ENCODE measurements at places on chromosomes 12 and 14. TPM values are rescaled to one million over a fixed set of nuclear protein-coding genes. Genes with fewer than 3 reads are reported as not detected.

GRCh38 chr12:45050751-45051571 lies at the start of gene DBX2:
DBX2 (minus strand) TSS chr12:45051099; CDS start chr12:45050927, 172 bp downstream.
- H3K36me3 ChIP-seq = no peaks in the 10 kb centered on the region
- H3K4me1 ChIP-seq = peaks cover 12% of the 10 kb centered on the region
- peak within 1 kb of the TSS; percentile 43 for H3K4me3 ChIP-seq
- DNase-seq = no peak
- no peak within 1 kb of the TSS for H3K27ac ChIP-seq
- peaks cover 3% of the 10 kb centered on the region for H3K27me3 ChIP-seq

DNA sequence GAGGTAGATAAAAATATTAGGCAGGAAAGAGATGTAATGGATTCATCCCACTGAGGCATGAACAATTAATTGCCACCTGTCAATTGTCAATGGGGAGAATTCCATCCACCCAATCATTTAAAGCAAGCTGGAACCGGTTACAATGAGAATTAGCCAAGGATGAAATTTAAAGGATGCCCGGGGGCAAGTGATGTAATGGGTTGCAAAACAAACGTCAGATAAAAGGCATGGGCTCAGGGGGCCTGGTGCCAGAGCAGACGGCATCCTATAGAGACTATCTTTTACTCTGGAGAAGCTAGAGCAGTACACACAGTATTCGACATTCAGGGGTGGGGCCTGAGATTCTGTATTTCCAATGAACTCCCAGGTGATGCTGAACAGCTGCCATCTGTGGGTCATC lies 80.5 kb upstream of the ZFP36L1 start:
- H3K27me3 ChIP-seq = no peaks in the 10 kb centered on the region
- no peak for DNase-seq
- H3K36me3 ChIP-seq = peaks cover 72% of the 10 kb centered on the region
- no peak overlapping the region for H3K4me3 ChIP-seq
- H3K27ac ChIP-seq = no peak overlapping the region

- no peak overlapping the region for H3K4me3 ChIP-seq
- H3K36me3 ChIP-seq = no peaks in the 10 kb centered on the region
- DNase-seq = no peak
- H3K27ac ChIP-seq = no peak overlapping the region
- no peaks in the 10 kb centered on the region for H3K27me3 ChIP-seq
Measured at GRCh38 chr14:51962711-51963110, 26.6 kb upstream of the RTRAF start.

GRCh38 chr12:107564946-107565345 lies 120.7 kb upstream of the PWP1 start:
- no peak overlapping the region for H3K27ac ChIP-seq
- H3K4me1 ChIP-seq = no peaks in the 10 kb centered on the region
- no peaks in the 10 kb centered on the region for H3K36me3 ChIP-seq
- no peaks in the 10 kb centered on the region for H3K27me3 ChIP-seq

- no peaks in the 10 kb centered on the region for H3K36me3 ChIP-seq
- no peaks in the 10 kb centered on the region for H3K27me3 ChIP-seq
- no peak for DNase-seq
- no peak overlapping the region for H3K4me3 ChIP-seq
- H3K4me1 ChIP-seq = no peaks in the 10 kb centered on the region
Measured at GRCh38 chr12:65540140-65540539, 261.7 kb downstream of the MSRB3 start.

- H3K27ac ChIP-seq = peak overlapping the region; percentile 69
- H3K27me3 ChIP-seq = no peaks in the 10 kb centered on the region
- peaks cover 32% of the 10 kb centered on the region for H3K4me1 ChIP-seq
- no peak for DNase-seq
Measured at GRCh38 chr14:32710731-32711680, 227.7 kb upstream of the NPAS3 start.

DNA sequence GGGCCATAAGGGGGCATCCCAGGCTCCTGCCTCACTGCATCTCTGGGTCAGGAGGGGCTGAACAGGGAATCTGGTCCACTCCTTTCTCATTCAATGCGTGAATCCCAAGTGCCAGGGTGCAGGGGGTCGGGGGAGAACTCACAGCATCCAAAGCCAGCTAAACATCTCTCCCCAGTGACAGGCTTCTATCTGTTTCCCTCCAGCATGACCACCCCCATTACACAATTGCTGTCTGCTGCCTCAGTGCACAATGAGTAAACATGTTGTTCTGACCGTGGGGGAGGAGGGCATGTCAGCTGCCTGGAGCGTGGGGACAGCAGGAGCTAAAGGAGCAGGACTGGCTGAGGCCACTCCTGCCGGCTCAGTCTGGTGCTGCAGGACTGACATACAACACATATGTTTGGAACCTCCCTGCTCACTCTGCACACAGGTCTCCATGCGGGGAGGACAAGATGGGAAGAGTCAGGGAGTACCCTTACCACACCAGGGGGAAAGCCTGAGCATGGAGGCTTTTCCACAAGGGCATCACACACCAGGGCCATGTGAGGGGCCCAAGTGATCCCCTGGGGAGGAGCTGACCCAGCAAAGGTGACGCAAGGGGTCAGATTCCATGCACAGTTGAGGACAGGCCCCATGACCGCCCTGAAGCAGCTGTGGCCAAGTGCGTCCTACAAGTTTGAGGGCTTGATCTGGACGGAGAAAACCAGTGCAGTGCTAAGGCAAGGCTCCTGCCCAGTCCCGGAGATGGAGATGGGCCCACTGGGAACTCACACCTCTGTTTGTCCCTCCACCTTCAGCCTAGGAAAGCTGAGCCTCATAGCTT lies 1.4 kb downstream of the TNS2 start:
- peak overlapping the region; percentile 100 for H3K27ac ChIP-seq
- H3K4me1 ChIP-seq = peaks cover 90% of the 10 kb centered on the region
- peak; percentile 94 for DNase-seq
- H3K36me3 ChIP-seq = peaks cover 18% of the 10 kb centered on the region
- H3K4me3 ChIP-seq = peak overlapping the region; percentile 78

GRCh38 chr12:13587721-13588390 lies 391.3 kb downstream of the EMP1 start:
- no peak overlapping the region for H3K27ac ChIP-seq
- H3K4me3 ChIP-seq = no peak overlapping the region
- H3K4me1 ChIP-seq = no peaks in the 10 kb centered on the region
- no peaks in the 10 kb centered on the region for H3K36me3 ChIP-seq
- DNase-seq = no peak
- H3K27me3 ChIP-seq = no peaks in the 10 kb centered on the region

- H3K36me3 ChIP-seq = no peaks in the 10 kb centered on the region
- H3K27me3 ChIP-seq = no peaks in the 10 kb centered on the region
- peak overlapping the region; percentile 73 for H3K27ac ChIP-seq
- no peak for DNase-seq
- H3K4me1 ChIP-seq = peaks cover 62% of the 10 kb centered on the region
Measured at GRCh38 chr12:3130057-3130830, 53.1 kb downstream of the TSPAN9 start.

DNA sequence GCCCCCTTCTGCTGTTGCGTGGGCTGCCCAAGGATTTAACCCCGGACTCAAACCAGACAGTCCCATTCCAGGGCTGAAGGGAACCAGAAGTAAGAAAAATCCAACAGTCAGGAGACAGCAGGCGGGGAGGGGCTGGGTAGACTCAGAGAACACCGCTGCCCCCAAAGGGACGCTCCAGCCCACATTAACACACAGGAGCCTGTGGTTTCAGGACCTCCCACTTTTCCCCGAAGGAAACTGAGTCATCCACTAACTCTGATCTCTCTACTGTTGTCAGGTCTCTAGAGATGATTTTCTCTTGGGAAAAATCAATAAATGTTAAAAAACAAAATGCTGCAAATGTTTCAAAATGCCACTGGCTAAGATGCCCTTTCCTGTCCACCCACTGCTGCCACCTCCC lies 41.6 kb downstream of the FBXO21 start:
- no peak overlapping the region for H3K4me3 ChIP-seq
- DNase-seq = no peak
- H3K36me3 ChIP-seq = peaks cover 50% of the 10 kb centered on the region
- H3K4me1 ChIP-seq = no peaks in the 10 kb centered on the region
- no peak overlapping the region for H3K27ac ChIP-seq

Gene HEBP1
- total RNA-seq = 30.0 TPM

Gene MBD6
- 14.4 TPM for total RNA-seq

Gene SMCO2
- total RNA-seq = not detected

Gene INSM2
- total RNA-seq = not detected

Gene PROX2
- total RNA-seq = not detected

Gene CCDC91
- 36.1 TPM for total RNA-seq

Gene KRT78
- not detected for total RNA-seq

Gene KRT4
- not detected for total RNA-seq

Data from right atrium auricular region (tissue), 2 donors.